ENCODE measurements at places on chromosomes 12 and 14. TPM values are rescaled to one million over a fixed set of nuclear protein-coding genes. Genes with fewer than 3 reads are reported as not detected.

ADAM21 gene
- 0.44 TPM for total RNA-seq

FGF6 gene
- not detected for total RNA-seq

CTDSP2 gene
- 121 TPM for total RNA-seq

KERA gene
- total RNA-seq = not detected

DNA sequence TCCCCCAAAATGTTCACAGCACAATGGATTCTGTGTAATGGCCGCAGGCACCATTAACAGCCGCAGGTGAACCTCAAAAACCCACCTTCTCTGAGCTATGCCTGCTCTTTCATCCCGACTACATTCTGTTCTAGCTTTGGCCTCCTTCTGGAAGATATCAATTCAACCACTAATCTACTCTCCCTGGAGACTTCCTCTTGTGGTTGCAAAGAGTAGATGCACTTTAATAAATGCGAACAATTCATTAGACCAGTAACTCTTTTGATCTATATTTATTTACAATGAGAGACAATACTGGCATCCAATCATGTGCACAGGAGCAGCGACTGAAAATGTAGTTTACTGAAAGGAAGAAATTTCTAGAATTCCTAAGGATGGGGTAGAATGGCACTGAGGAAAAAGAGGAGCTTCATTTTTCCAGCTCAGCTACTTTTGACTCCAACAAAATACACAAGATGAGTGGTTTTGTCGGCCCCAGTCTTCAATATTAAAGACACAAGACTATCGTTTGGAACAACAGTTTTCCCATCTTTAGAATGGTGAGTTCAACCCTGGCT, 5.3 kb downstream of the GRIN2B start:
- no peak for DNase-seq
- H3K4me3 ChIP-seq = no peak overlapping the region
- no peak overlapping the region for H3K27ac ChIP-seq
- no peaks in the 10 kb centered on the region for H3K36me3 ChIP-seq
- H3K27me3 ChIP-seq = no peaks in the 10 kb centered on the region

DNA sequence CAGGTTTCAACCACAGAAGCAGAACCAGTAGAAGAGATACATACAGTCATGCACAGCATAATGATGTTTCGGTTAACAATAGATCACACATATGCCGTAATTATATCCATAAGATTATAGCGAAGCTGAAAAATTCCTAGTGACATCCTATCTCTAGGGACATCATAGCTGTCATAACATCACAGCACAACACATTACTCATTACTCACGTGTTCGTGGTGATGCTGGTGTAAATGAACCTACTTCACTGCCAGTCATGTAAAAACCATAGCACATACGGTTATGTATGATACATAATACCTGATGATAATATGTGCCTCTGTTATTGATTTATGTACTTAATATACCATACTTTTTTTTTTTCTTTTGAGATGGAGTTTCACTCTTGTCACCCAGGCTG, 44.7 kb downstream of the KLRG1 start:
- no peaks in the 10 kb centered on the region for H3K36me3 ChIP-seq
- H3K27ac ChIP-seq = no peak overlapping the region
- no peaks in the 10 kb centered on the region for H3K27me3 ChIP-seq
- no peak for DNase-seq

- H3K4me1 ChIP-seq = no peaks in the 10 kb centered on the region
- H3K27me3 ChIP-seq = no peaks in the 10 kb centered on the region
- no peaks in the 10 kb centered on the region for H3K36me3 ChIP-seq
- no peak overlapping the region for H3K27ac ChIP-seq
- no peak overlapping the region for H3K4me3 ChIP-seq
These were observed 868.8 kb upstream of the TMEM132C start for GRCh38 chr12:127398016-127398710.
